ENCODE measurements at places on chromosomes 7 and 10.

DNA sequence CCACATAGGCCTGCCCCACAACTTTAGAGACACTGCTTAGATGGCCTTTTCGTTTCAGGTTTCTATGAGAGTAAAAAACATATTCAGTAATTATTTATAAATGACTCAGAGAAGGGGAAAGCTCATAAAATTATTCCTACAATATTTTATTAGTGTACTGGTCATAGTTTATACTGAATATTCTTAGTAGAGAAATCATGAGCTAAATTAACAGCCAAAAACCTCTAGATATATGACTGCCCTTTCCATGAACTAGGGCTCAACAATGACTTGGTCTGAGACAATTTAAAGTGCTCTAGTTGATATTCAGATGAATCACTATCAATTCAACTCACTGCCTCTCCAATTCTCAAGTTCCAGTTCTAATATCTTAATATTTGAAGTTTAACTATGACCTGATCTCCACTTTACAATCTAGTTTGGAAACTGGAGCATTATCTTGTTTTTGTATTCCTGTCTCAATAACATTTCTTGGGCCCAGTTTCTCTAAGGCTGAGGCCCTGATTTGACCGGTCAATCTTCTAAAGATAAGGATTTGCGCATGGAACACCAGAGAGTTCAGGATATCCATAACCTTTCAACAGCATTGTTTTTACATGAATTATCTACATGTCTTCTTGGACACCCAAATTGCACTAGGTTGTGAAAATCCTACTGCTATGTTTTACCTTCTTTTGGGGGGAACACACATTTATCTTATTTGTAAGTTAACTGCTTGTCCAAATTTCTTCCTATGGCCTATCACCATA, 141.6 kb downstream of the DGKB start:
- no peak overlapping the region for H3K27ac ChIP-seq
- H3K36me3 ChIP-seq: no peaks in the 10 kb centered on the region
- no peak for DNase-seq
- H3K27me3 ChIP-seq: no peaks in the 10 kb centered on the region
- no peaks in the 10 kb centered on the region for H3K4me1 ChIP-seq

GRCh38 chr7:45888993-45889366, 692 bp downstream of the IGFBP1 start:
- no peaks in the 10 kb centered on the region for H3K36me3 ChIP-seq
- H3K4me1 ChIP-seq: peaks cover 2% of the 10 kb centered on the region
- H3K27me3 ChIP-seq: peaks cover 53% of the 10 kb centered on the region

DNA sequence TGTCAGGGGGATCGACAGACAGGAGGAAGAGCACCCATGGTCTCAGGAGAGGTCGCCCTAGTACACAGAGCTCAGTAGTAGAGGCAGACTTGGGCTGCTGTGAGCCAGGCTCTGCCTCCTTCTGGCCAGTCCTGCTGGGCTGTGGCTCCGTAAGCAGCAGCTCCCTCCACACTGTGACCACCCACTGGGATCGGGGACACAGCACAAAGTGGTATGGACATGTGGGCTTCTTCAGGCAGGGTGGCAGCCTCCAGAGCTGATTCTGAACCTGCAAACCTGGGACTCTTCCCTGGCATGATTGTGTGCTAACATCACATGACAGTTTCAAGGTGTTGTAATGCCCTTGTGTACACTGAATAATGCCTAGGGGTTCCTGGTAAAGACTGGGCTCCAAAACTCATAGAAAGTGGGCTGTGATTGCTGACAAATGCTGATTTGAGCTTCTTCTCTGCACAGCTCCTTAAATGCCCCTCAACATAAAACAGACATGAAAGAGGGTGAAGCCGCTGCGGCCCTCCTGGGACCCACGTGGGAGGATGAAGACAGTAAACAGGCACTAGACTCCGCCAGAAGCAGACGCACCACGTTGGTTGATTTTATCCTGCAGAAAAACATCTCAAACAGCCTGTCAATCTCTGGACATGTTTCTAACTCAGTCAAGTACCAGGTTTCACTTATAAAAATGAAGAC, 76.7 kb downstream of the GPR26 start:
- H3K4me3 ChIP-seq: no peak overlapping the region
- no peaks in the 10 kb centered on the region for H3K36me3 ChIP-seq
- peaks cover 6% of the 10 kb centered on the region for H3K27me3 ChIP-seq
- no peak for DNase-seq
- no peaks in the 10 kb centered on the region for H3K4me1 ChIP-seq
- no peak overlapping the region for H3K27ac ChIP-seq

DNA sequence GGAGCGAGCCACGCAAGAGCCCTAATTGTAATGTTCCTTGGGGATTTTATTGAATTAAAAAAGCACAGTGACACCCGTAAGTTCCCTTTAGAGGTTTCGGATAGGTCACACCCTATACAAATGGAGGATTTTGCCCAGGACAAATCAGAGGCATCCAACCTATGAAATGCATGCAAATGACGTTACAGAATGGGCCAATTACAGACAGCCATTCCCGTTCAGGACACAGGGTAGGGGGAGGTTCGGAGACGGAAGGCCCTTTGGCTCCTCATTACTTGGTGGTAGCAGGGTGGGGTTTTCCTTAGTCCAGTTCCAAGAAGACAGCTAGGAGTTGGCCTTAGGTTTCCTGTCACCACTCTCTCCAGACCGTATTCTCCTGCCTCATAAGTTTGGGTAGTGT, 754.1 kb downstream of the IPMK start:
- no peaks in the 10 kb centered on the region for H3K27me3 ChIP-seq
- H3K4me1 ChIP-seq: no peaks in the 10 kb centered on the region
- H3K27ac ChIP-seq: no peak overlapping the region
- H3K36me3 ChIP-seq: no peaks in the 10 kb centered on the region

- H3K27me3 ChIP-seq: peaks cover 4% of the 10 kb centered on the region
- H3K4me1 ChIP-seq: peaks cover 3% of the 10 kb centered on the region
- no peak overlapping the region for H3K27ac ChIP-seq
- H3K36me3 ChIP-seq: no peaks in the 10 kb centered on the region
Measured at GRCh38 chr10:62899311-62899710, 83.1 kb upstream of the EGR2 start.

DNA sequence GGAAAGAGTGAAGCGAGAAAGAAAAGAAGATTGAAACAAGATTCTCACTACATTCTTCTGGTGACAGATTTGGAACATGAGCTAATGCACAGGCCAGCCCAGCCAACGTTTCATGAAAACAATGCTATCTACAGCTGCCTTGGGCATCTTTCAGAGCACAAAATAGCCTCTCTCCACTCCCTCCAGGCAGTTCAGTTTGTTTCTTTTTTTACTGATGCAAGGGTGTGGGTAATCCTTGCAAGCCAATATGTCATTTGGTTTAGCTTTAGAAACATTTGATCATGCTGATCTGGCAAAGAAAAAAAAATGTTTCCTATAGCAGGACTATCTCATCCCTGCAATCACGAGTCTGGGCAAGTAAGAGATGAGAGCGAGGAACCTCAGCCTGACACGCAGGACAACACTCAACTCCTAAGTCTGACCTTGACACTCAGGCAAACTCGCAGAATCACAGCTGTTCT, 35.9 kb downstream of the SVIL start:
- no peaks in the 10 kb centered on the region for H3K4me1 ChIP-seq
- DNase-seq: no peak
- no peak overlapping the region for H3K4me3 ChIP-seq
- no peaks in the 10 kb centered on the region for H3K36me3 ChIP-seq
- no peak overlapping the region for H3K27ac ChIP-seq

DNA sequence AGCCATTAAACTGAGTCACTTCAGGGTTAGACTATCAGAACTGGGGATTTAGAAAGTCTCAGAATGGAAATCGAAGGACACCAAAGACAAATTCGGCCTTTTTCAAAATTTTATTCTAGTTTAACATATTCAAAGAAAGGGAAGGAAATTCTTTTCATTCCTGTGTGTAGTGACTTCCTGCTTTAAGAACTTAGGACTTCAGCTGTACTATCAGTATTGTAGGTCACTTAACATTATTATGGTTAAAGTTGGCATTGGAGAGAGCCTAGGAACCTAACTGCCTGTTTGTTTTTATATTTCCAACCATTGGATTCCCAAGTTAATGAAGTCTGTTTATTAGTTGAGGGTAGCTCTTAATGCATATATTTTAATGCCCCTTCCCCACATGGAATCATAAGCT, 63.7 kb downstream of the PTEN start:
- no peak overlapping the region for H3K27ac ChIP-seq
- H3K27me3 ChIP-seq: no peaks in the 10 kb centered on the region
- no peak overlapping the region for H3K4me3 ChIP-seq
- DNase-seq: no peak
- peaks cover 83% of the 10 kb centered on the region for H3K4me1 ChIP-seq

DNA sequence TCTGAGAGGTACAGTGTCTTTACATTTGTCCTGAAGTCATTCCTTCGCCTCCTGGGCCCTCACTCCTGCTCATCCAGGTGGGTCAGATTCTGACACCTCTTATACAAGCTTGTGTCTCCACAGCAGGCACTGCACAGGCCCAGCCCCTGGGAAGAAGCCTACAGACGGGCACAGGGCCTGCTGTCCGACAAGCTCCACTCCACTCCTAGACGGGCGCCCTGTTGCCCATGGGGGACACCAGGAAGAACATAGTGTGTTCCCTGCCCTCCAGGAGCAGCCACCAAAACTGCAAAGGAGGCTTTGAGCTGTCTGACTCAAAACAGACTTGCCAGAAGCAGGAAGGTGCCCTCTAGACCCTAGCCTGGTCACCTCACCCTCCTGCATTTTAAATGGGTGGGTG, 45.6 kb upstream of the SLC29A3 start:
- DNase-seq: no peak
- H3K4me3 ChIP-seq: no peak overlapping the region
- H3K4me1 ChIP-seq: no peaks in the 10 kb centered on the region
- H3K36me3 ChIP-seq: no peaks in the 10 kb centered on the region

DNA sequence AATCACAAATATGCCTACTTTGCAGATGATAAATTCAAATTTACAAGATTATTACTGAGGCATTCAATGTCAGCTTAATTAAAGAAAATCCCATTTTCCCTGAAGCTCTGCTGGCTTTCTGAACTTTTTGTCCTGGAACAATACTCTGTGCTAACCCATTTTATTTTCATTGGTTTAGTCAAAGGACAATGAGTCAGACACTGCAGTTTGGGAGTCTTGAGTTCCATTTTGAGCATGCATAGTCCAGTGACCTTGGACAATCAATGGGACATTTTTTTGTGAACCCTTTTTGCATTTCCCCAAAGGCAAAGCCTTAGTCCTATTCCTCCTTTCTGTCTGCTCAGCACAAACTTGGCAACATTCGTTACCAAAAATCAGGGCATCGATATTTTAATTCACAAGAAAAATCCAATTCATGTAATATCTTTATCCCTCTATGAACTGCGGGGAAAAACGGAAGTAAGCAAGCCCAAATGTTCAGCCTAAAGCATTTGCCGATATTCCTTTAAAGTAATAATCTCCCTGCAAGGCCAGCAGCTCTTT, 339.8 kb downstream of the RNLS start:
- no peak overlapping the region for H3K4me3 ChIP-seq
- no peak overlapping the region for H3K27ac ChIP-seq
- no peak for DNase-seq
- no peaks in the 10 kb centered on the region for H3K36me3 ChIP-seq
- peaks cover 10% of the 10 kb centered on the region for H3K4me1 ChIP-seq

GRCh38 chr7:68306692-68307107, 1291.6 kb upstream of the AUTS2 start:
- H3K27ac ChIP-seq: no peak overlapping the region
- no peaks in the 10 kb centered on the region for H3K4me1 ChIP-seq
- H3K36me3 ChIP-seq: no peaks in the 10 kb centered on the region
- no peaks in the 10 kb centered on the region for H3K27me3 ChIP-seq
- no peak for DNase-seq
- no peak overlapping the region for H3K4me3 ChIP-seq

DNA sequence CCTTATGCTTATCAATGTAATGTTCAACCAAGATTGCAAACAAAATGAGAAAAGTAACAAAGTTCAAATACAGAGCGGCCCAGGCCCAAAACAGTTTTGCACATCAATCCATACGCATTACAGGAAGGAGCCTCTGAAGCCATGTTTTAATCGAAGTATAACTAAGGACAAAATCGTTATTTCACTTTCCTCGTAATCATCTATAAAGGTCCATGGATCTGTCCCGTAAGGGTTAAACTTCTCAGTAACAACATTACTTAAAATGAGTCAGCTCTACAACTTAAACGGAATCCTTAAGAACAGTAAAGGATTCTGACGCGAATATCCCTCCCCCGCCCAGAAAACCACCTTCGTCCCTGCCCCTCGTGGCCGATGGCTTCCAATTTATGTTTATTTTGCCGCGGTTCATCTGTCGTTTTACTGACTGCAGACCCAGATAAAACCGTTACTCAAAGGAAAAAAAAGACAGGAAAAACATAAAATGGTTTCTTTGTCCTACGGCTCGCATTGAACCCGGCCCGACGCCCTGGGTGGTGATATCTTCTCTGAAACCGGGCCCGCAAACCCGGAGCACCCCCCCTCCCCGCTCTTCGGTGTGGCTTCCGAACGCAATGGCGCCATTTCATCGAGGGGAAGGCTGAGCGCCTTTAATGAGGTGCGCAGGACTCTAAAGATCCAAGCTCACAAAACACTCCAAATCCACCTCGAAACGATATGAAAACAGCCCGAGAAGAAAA, 1.1 kb downstream of the HNRNPA2B1 start:
- H3K27me3 ChIP-seq: peaks cover 3% of the 10 kb centered on the region
- H3K36me3 ChIP-seq: peaks cover 78% of the 10 kb centered on the region
- H3K4me1 ChIP-seq: peaks cover 30% of the 10 kb centered on the region

DNA sequence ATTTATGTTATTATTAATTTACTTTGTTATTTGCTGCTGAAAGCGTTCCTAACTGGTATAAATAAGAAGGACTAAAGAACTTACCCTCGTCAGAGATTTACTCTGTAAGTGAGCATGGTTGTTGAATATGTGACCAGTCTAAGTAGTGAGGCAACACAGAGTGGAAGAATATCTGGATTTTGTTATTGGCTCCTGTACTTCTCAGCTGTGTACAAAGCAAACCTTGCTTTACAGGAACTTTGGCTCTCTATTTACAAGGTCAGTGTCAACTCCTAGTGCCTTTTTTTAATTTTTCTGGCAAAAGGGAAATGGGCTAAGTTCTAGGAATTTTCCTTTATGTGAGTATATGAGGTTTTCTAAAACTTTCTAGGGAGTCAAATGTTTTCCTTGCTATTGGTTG, 35.6 kb downstream of the PDK4 start:
- no peak overlapping the region for H3K27ac ChIP-seq
- no peak overlapping the region for H3K4me3 ChIP-seq
- no peaks in the 10 kb centered on the region for H3K4me1 ChIP-seq
- DNase-seq: no peak
- H3K27me3 ChIP-seq: no peaks in the 10 kb centered on the region

DNA sequence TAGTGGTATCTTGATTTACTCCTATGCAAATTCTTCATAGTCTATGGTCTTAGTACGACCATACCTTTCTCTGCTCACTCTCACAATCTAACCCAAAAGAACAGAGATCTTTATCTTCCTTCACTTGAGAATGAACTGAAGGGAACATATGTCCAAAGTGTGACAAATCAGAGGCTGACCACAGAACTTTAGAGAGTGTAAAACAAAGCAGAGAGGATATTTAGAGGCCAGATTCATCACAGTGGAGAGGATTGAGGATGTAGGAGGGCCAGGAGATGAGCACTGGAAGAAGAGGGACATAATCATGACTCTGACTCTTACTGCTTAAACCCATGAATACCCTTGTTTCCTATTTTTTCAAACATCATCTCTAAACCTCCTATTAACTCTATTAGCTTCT, 935.3 kb upstream of the PHF14 start:
- no peaks in the 10 kb centered on the region for H3K4me1 ChIP-seq
- no peak overlapping the region for H3K27ac ChIP-seq
- no peaks in the 10 kb centered on the region for H3K27me3 ChIP-seq
- DNase-seq: no peak
- no peaks in the 10 kb centered on the region for H3K36me3 ChIP-seq
- no peak overlapping the region for H3K4me3 ChIP-seq
